Esophagus squamous epithelium (tissue), 5 donors: ENCODE measurements at places on chromosomes 6 and 20.

DNA sequence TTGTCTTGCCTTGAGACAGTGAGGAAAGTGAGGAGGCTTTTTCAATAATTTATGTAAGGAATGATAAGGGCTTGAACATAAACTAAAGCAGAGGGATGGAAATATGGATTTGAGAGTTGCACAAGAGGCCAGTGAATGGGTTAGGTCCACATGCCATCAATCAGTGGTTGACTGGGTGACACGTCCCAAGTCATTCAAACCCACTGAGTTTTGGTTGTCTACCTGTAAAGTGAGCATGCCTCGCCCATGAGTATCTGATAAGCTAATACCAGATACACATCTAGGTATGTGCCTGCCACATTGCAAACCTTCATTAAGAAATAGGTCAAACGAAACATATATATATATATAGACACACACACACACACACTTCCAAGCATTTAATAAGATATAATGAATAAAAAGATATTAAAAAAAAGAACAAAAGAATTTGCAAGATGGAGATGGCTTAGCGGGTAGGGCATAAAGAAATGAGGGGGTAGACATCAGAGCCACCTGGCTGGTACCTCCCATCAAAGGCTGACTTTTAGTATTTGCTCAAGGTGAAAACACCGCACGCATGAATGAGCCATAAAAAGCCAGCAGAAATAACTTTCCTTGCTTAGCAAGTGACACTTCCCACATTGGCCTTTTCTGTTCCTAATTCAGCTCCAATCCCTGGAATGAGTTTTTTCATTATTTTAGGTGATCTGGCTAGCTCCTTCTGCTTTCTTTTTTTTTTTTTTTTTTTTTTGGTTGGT, 109.1 kb upstream of the GGTLC1 start:
- DNase-seq = no peak

- DNase-seq = no peak
These were observed 310.7 kb downstream of the KIF16B start for GRCh38 chr20:16262594-16262993.

GRCh38 chr6:99216959-99217358, 132.5 kb downstream of the FAXC start:
- no peak for DNase-seq

DNA sequence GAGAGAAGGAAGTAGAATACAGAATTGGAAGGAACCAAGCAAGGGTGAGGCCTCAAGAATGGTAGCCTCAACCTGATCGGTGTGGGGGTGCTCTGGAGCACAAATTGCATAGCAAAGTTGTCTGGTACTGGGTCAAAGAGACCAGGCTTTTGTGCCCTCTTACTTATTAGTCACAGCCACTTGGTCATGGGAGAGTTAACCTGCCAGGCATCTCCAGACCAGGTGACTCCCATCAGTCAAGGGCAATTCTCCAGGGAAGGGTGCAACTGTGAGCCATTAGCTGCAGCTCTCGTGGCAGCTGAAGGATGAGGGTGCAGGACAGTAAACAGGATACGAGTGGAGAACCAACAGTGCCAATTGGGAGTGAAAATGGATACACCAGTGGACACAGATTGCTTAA, 47.7 kb upstream of the PLCB4 start:
- no peak for DNase-seq

DNA sequence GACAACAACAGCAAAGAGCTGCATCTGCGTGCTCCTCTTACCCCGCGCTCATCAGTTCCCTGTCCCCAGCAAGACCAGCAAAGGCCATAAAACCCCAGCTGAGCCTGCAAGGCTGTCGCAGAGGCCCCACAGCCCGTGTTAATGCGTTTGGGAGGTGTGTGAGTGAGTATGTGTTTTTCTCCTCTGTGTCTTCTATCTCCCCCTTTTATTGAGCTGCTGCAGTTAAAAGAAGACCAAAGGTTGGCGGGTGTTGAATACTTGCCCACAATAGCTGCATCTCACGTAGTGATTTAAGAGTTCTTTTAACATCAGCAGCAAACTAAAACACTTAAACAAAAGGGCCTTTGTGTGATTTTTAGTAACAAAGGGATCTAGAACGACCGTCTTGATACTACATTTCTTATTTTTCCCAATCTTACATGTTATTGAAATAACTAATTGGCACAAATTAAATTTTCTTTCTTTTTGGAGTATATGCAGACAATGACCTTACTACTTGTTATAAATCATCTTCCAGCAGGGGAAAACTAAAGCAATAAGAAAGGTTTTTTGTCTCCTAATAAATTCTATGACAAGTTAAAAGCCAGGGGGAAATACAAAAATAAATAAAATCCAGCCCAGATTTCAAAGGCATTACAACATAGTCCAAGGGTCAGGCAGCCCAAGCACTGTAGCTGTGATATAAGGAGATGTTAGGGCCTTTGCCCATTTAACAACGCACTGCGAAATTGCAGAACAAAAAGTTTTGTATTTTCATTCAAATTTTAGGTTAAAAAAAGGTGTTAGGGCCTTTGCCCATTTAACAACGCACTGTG, 27.2 kb upstream of the CNKSR3 start:
- no peak for DNase-seq

DNA sequence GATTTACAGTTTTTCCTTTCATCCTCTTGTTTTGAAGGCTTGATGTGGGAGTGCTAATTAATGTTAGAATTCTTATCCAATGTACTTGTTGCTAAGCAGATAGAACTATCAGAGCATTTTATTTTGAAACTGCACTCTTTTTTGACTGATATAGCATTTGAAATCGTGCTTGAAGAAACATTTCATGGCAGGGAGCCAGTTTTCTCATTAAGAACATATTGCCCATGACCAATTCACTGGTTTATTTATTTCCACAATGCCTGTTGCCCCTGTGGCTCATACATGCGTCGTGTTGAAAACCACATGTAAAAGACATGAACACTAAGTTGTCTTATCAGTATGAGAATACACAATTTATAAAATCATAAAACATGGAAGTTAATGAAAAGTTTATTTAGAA, 479.7 kb upstream of the FLRT3 start:
- DNase-seq = no peak

DNA sequence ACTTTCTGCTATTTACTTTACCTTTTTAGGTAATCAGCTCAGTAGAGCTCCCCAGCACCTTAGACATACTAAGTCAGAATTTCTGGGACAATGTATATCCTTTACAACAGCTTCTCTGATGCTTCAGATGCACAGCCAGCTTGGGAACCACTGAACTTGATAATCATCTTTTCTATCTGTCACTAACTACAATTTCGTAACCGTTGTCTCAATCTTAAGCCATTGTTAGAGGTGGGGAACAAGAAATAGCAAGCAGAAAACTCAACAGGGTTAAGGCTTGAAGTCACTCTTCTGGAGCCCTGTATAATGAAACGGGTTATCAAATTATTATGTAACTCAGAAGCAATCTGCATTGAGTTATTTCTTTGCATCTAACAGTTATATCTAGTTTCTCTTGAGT, 47.1 kb downstream of the CD109 start:
- DNase-seq = no peak

DNA sequence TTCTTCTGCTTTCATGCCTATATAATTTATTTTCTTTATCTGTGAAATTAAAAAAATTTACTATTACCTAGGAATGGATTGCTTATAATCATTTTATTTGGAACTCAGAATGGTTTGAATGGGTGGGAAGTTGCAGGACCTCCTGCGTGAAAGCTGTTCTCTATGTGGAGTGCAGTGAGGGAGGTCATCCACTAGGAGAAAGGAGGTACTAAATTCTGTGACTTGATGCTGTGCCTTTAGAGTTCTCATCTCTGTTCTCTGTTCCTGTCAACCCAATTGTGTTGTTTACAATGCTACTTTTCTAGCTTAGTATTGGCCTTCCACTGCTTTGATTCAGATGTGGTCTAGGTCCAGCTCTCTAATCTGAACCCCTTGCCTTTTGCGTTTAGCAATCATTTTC, 65.0 kb upstream of the HIVEP1 start:
- DNase-seq = no peak

DNA sequence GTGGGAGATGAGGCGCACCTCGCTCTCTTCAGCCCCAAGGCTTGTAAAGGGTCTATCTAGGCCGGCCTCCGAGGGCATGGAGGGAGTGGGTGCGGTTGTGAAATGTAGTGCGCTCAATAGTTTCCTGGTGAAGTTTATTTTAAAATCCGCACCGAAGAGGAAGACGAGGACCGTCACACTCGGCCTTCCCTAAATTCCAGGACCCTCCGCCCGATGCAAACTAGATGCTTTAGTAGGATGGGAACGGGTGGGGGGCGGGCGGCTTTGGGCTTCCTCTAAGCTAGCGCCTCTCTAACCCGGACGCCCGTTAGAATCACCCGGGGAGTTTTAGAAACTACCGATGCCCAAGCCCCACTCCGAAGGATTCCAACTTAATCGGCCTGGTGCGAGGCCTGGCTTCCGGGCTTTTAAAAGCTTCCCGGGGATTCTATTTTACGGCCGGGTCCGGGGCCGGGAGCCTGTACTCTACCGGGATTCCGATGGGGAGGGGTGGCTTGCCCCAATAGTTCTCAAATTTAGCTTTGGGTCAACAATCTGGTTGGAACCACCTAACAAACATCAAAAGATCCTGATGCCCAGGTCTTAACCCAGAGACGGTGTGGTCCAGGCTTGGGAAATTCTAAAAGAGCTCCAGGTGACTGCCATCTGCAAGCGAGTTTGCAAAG, 548 bp upstream of the BCAS4 start:
- no peak for DNase-seq

DNA sequence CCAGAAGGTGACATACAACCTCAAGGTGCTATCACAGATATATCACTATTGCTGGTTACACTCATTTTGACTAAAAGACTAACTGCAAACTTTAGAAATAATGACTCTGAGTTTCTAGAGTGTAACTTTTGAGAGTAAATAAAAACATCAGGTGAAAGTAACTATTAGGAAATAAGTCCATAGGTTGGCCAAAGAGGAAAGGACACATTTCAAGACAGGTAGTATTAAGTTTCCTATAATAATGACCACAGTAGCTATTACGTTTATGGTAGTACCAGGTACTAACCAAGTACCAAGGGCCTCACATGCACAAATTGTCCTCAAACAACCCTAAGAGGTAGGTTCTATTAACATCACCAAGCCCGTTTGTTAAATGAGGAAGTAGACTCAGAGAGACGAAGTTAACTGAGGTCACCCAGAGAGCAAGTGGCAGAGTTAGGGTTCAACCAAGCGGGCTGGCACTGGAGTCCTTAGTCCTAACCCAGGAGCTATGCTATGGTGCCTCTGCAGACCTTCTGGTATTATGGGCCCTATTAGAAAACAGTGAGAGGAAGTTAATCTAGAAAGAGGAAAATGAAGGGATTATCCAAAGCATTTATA, 36.8 kb downstream of the HEBP2 start:
- DNase-seq = no peak

GRCh38 chr6:126335210-126335609, 4.7 kb upstream of the CENPW start:
- no peak for DNase-seq

- no peak for DNase-seq
These were observed 83.3 kb downstream of the OPRM1 start for GRCh38 chr6:154122195-154122925.

GRCh38 chr6:166905013-166905412, 51.3 kb downstream of the RNASET2 start:
- no peak for DNase-seq

DNA sequence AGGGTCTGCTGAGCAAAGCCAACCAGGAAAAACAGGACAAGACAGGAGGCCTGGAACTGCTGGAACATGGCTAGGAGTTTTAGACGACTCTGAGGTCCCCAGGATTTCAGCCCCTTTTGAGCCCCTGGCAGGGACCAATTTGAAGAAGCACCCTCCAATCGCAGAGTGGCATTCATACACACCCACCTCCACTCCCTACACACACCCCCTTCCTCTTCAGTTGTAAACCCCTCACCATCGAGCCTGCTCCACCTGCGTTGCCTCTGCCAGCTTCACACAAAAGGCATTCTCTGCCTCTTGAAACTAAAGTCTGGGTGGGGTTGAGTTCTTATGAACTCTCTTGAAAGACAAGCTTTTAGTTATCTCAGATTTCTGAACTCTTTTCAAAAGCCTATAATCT, at the start of gene GPX6:
TSS of gene GPX6 (minus strand) at position 118 of the 400 bp plus-strand sequence. CDS start at position 68, 50 bp downstream.
- no peak for DNase-seq

- DNase-seq = no peak
These were observed 166.7 kb downstream of the ESR1 start for GRCh38 chr6:151974061-151974617.

GRCh38 chr20:21182832-21183563, 57.1 kb downstream of the KIZ start:
- no peak for DNase-seq

DNA sequence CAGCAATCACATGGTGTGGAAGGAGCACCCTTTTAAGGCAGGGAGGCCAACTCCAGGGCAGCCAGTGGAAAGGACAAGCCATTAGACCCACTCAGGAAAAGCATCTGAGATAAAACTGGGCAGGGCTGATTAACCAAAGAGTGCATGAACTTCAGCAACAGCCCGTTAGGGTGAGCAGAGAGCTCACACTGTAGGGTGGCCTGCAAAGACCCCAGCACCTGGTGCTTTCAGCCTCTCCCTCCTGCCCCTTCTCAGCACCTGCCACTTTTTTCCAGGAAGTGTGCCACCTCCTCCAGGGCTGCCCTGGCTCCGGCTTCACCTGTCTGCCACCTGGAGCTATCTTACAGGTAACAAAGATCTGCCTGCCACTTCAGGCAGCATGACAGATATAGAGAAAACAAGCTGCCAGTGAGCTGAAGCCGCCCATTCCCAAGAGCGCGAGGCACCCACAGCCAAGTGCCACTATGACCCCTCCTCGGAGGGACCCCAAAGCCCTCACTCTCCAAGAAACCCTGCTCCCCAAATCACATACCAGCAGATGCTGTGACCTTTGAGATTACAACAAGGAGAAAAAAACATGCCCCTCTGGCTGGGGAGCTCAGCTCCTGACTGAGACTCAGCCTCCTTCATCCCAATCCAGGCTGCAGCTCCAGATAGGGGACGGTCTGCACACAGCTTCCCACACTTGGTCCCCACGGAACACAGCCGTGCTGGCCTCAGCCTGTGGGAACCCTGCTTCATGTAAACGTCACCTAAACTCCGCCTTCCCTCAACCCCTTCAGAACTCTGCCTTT, 71.2 kb downstream of the ABHD12 start:
- DNase-seq = no peak

DNA sequence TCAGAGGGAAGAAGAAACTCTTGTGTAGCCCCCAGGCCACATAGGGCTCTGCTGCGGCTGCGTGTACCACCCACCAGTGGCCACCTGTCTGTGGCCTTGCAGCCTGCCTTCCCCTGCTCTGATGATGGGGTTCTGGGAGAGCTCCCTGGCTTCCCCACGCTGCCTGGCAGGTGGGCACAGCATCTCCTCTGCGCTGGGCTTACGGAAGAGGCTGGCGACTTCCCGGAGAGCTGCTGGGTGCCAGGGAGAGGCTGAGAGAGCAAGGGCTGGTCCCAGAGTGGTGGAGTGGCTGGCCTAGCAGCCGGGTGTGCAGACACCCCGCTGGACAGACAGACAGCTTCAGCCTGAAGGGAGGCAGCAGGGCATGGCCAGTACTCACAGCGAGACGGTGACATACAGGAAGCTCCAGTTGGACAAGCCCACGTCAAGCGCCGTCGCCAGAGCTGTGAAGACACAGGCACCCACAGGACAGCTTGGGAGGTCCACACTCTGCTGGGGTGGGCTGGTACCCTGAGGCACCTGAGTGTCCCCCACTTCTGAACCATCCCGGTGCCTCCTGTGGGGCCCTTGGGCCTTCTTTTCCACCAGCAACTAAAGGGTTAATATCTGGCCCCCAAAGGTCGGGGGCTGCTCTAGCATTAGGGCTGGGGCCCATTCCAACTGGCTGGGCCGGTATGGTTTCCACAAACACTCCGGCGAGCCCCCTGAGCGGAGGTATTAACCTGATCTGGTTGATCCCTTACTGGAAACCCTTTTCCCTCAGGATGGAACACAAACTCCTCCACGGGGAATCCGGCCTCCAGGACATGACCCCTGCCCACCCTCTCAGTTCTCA, 48.1 kb upstream of the CDH22 start:
- DNase-seq = no peak

GRCh38 chr6:156988276-156989158, 211.3 kb downstream of the ARID1B start:
- DNase-seq = no peak
